ENCODE measurements at places on chromosomes 2 and 18.

- no peak for DNase-seq
These were observed 4.7 kb upstream of the RAB11FIP5 start for GRCh38 chr2:73117441-73117840.

DNA sequence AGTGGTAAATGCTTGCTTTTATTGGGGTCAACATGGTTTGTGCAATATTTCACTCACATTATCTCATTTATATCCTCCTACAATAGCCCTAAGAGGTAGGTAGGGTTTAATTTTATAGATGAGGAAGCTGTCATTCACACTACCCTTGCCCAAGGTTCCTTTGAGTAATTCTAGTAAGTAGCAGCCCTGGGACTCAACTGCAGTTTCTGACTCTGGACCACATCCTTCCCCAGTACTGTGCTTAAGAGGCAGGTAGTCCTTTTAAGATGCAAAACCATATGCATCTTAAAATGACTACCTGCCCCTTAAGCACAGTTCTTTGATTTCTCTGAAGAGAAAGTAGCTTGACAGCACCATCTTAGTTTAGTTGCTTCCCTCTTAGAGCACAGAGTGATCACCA lies 15.7 kb upstream of the NT5C1B start:
- DNase-seq = no peak

- DNase-seq = no peak
These were observed 36.8 kb downstream of the KCNG3 start for GRCh38 chr2:42457011-42457410.

- no peak for DNase-seq
These were observed 188.5 kb upstream of the HAAO start for GRCh38 chr2:42980764-42981416.

DNA sequence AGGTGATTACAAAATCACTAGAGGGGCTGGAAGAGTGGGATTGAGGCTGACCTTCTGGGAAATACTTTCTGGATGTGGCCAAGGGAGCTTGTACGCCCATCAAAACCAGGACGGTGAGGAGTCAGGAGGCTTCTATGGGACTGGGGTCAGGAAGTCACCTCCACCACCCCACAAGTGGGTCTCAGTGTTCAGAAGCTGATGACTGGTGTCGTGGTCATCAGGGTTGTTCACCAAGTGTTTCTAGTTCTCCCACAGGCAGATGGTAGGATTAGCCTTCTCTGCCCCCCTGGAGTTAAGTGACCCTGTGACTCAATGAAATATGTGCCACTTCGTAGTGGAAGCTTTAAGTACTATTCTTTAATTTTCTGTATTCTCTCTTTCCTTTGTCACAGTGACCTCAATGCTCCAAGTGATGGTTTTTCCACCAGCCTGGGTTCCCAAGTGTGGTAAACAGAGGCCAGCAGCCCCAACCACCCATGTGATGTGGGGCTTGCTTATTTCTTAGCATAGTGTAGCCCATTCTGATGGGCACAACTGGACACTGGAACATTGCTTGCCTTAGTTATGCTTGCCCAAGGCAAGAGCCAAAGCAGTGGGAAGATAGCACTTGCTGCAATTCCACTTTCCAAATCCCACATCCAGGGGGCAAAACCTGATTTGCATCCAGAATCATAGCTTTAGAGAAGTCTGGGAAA lies 258.8 kb downstream of the CYP26B1 start:
- DNase-seq = no peak

GRCh38 chr2:105320651-105321215 lies 8.8 kb downstream of the TGFBRAP1 start:
- no peak for DNase-seq

DNA sequence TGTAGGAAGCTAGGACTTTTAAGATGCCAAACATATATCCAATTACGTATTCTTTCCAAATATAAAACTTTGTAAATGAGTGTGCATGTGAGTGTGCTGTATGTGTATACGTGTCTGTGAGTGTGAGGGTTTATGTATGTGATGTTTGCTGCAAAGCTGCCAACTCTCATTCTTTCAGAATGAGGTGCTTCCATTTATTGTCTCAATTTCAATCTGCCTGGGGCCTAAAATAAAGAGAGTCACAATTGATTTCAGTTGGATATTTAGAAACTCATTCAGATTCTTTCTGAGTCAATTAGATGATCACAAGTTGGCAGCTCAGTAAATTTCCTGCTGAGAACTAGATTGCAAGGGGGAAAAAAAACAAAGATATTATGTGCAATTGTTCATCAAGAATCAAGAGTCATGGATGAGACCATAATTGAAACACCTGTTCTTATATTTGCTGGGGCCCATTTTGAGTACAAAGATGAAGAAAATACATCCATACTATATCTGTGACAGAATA lies 621.2 kb upstream of the ACVR2A start:
- DNase-seq = no peak

GRCh38 chr2:53260568-53260967 lies 507.0 kb upstream of the CHAC2 start:
- DNase-seq = no peak

DNA sequence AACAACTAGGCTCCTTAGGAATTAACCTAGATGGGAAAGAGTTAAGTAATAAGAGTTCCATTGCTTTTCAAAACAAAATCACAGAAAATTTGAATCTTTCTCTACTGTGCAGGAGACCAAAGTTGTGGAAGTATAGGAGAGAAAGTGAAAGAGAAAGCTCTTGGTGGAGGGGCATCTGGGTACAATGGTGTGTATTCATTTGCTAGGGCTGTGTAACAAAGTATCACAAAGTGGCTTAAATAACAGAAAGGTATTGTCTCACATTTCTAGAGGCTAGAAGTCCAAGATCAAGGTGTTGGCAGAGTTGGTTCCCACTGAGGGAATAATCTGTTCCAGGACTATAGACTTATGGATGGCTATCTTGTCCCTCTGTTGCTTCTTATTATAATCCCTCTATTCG lies 50.5 kb upstream of the GORASP2 start:
- DNase-seq = no peak

- DNase-seq = no peak
These were observed 7.1 kb downstream of the ADCY3 start for GRCh38 chr2:24912986-24913385.

- DNase-seq = no peak
These were observed 140.8 kb upstream of the SLC1A4 start for GRCh38 chr2:64848363-64848762.

DNA sequence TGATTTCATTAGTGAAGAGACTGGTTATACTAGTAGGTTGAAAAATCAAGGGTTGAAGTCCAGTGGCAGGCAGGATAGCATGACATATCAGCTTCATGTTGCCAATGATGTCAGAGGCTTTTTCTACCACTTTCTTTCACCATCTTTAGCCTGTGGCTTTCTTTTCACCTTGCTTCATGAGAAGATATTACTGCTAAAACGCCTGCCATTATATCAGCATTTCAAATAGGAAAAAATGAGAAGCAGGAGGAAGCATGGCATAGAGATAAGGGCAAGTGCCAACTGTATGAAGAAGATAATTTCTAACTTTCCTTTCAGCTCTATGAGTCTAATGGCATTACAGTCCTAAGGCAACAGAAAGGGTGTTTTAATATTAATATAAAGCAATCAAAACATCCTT lies 270.2 kb upstream of the SYT4 start:
- DNase-seq = no peak

GRCh38 chr2:44333994-44334393 lies 27.3 kb downstream of the PREPL start:
- DNase-seq = no peak

- no peak for DNase-seq
These were observed 87.9 kb upstream of the GULP1 start for GRCh38 chr2:188203776-188204175.

DNA sequence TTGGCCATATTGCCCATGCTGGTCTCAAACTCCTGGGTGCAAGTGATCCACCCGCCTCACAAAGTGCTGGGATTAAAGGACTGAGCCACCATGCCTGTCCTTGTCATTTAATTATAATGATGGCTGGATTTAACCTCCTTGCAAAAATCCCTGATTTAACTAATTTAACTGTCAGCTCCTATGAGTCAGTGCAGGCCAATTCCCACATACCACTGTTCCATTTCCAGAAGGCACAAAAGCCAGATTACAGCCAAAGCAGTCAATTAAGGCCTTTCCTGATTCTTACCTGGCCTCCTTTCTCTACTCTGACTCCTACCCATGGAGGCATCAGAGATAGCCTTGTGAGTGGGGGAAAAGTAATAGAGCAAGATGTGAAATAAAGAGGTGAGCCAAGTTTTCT lies 12.3 kb upstream of the SLC35F5 start:
- no peak for DNase-seq

DNA sequence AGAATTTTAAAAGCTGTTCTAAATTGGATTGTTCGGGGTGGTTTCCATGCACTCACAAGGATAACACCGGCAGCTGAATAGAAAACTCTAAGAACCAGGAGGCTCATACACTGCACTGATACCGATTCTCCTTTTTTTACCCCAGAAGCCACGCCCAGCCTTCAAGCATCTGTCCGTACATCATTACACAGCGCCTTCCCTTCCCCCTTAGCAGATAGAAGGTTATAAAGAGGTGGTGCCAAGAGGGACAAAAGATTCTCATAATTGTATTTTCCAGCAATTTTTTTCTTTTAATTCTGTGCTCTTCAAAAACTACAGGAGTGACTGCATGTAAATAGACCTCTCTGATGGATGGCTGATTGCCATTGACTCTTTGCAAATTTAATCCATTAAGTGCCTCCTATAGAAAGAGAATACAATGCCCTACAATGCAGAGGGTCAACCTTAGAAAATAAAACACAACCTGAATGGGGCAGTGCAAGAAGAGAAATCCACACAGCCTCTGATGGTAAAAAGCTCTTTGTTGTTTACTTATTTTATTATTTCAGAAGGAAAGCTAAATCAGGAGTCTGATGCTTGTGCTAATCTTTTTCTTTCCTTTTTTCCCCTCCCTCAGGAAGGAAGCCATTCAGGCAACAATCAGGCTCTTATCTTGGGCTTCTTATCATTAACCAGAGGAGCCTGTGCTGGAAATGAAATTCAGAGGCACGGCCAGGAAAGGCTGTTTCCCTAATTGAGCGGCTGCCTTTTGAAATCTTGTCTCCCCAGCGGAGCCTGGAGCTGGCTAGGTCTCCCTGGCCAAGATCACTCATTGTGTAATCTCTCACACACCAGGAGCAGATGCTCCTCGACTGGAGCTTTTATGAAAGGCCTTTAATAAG lies 198.9 kb upstream of the NABP1 start:
- DNase-seq = no peak

DNA sequence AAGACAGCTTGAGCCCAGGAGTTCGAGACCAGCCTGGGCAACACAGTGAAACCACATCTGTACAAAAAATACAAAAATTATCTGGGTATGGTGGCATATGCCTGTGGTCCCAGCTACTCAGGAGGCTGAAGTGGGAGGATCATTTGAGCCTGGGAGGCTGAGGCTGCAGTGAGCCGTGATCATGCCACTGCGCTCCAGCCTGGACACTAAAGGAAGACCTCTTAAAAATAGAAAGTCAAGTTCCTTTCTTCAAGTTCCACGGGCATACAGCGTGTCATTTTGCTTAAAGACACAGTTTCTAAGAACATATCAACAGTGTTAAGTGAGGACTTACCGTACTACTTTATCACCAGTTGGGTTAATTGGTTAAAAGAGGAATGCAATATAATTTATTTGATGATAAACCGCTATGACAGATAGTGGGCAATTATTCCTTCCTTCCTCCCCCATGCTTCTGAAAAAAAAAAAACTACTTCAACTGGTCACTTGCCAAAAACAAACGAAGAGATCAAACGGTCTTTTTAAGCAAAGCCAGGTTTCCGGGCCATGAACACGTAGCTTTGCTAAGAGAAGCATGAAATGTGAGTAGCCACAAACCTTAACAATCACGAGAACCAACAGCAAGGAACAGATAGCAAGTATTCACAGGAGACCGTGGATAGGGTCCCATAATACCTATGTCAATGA lies 21.4 kb downstream of the AP1S3 start:
- DNase-seq = no peak

GRCh38 chr2:193377789-193378188 lies 1183.1 kb upstream of the TMEFF2 start:
- DNase-seq = peak; percentile 6

DNA sequence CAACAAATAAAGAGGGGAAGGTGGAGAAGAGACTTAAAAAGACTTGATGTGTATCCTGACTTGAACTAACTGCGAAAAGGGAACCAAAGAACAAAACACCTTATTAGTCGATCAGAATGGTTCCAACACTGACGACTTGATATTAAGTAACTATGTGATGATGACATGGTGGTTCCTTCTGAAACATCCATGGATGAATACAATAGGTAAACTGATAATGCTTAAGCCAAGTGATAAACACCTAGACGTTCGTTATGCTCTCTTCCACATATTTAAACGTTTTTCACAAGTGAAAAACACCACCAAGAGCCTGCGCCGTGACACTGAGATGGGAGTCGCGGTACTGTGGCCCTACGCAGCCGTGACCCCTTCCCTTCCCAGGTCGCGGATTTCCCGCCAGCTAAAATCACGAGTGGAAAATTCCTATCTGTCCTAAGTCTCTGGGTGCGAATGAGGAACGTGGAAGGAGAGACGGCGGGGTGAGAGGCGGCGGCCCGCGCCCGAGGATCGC lies 797 bp downstream of the TTC32 start:
- peak; percentile 35 for DNase-seq

GRCh38 chr2:17627434-17627833 lies 86.9 kb downstream of the VSNL1 start:
- DNase-seq = no peak

DNA sequence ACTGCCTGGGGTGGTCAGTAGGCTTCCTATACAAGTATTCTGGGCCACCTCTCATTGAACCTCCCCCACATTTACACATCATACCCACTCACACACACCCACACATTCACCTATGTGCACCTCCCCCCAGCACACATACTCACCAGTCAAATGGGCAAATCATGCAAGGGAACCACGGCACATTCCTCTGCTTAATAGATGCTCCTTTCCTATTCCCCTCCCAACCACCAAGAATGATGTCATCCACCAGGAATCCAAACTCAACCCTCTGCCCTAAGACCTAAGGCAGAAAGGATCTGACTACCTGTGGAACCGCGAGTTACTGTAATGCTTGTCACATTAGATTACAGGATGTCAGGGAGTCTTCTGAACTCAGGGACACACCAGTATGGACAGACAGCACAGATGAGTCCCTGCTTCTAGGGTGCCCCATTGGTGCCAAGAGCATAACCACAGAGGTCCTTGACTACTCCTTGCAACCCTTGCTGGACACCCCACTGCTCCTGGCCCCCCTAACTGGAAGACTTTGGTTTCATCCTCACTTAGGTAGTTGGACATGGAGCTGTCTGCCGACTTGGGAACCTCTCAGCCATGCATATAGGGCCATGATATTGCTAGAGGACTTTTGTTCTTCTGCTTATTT lies 21.5 kb upstream of the CAB39 start:
- DNase-seq = no peak

GRCh38 chr2:60834270-60834717 lies 47.1 kb upstream of the REL start:
- DNase-seq = no peak

- DNase-seq = no peak
These were observed 144.0 kb downstream of the GLI2 start for GRCh38 chr2:120879431-120880295.

GRCh38 chr2:68871159-68871764 lies at the start of gene BMP10:
Gene BMP10, minus strand, starts transcription at chr2:68871397. Its CDS starts 39 bp downstream, at chr2:68871358.
- no peak for DNase-seq

- DNase-seq = no peak
These were observed 1.5 kb downstream of the LBX2 start for GRCh38 chr2:74497777-74498499.

Measured in T-helper 2 cell (primary cell).